ENCODE measurements at places on chromosomes 13 and 19.

- DNase-seq = no peak
These were observed 256.9 kb downstream of the ZNF536 start for GRCh38 chr19:30629086-30629485.

- DNase-seq = no peak
These were observed 1101.4 kb downstream of the PCDH9 start for GRCh38 chr13:66128692-66129269.

GRCh38 chr19:18364826-18365528, 21.0 kb upstream of the GDF15 start:
- no peak for DNase-seq

DNA sequence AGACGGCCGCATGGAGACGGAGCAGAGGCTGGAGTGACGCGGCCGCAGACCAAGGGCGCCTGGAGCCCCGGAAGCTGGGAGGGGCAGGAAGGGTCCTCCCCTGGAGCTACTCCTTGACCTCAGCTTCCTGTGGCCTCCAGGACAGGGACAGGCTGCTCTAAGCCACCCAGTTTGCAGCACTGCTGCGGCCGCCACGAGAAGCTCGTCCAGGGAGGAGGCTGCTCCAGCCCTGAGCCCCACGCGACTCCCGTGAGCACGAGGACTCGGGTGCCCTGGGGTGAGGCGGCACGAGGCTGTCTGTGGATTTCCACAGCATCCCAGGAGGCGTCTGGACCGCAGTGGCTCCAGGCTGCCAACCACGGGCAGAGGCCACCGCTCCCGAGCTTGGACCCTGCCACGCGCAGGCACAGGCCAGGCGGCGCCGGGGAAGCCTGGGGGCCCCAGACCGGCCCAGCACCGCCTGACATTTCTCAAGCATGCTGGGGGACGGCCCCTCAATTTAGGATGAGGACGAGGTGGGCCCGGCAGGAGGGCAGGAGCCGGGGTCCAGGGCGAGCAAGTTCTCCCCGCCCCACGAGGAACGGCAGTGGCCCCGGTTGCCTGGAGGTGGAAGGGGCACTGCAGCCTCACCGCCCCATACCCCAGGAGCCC, 10.7 kb downstream of the SBNO2 start:
- no peak for DNase-seq

- no peak for DNase-seq
These were observed 2189.8 kb upstream of the PCDH20 start for GRCh38 chr13:63605403-63605802.

DNA sequence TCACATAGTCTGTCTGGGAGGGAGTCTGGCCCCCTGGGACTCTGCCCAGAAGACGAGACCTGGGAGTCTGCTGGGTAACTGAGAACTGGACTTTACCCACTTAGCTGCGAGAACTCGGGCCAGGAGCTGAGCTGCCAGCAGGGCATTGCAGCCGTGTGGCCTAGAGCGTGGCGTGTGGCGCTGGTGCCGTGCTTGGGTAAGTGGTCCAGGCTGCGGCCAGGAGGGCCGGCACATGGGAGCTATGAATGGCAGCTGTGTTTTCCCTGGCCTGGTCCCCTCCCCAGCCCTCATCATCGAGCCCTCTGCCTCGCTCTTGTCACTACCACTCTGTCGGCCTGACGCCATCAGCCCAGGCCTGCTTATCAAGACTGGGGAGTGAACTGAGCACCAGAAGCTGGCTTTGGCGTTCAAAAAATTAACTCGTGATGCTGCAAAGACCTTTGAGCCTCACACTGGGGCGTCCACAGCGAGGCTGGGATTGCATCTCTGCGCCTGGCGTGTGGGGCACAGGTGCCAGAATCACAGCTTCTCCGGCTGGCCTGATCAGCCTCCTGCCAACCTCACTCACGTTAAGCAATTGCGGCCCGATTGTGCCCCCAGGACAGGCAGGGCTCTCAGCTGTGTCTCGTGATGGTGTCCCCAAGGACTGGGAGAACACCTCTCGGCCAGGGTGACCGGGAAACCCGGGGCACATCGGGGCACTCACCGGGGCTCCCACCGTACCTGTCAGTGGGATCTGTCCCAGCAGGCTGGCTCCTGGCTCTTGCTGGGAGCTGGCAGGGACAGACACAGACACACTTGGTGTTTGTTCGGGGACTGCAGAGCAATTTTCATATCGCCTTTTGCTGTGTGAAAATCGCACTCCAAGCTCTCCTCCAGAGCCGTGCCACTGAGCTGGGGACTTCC, 85.9 kb downstream of the KDM4B start:
- DNase-seq = no peak

GRCh38 chr19:11205939-11206570, 8.7 kb upstream of the KANK2 start:
- no peak for DNase-seq

- DNase-seq = peak; percentile 36
These were observed 42.2 kb upstream of the HNRNPA1L2 start for GRCh38 chr13:52599848-52600603.

DNA sequence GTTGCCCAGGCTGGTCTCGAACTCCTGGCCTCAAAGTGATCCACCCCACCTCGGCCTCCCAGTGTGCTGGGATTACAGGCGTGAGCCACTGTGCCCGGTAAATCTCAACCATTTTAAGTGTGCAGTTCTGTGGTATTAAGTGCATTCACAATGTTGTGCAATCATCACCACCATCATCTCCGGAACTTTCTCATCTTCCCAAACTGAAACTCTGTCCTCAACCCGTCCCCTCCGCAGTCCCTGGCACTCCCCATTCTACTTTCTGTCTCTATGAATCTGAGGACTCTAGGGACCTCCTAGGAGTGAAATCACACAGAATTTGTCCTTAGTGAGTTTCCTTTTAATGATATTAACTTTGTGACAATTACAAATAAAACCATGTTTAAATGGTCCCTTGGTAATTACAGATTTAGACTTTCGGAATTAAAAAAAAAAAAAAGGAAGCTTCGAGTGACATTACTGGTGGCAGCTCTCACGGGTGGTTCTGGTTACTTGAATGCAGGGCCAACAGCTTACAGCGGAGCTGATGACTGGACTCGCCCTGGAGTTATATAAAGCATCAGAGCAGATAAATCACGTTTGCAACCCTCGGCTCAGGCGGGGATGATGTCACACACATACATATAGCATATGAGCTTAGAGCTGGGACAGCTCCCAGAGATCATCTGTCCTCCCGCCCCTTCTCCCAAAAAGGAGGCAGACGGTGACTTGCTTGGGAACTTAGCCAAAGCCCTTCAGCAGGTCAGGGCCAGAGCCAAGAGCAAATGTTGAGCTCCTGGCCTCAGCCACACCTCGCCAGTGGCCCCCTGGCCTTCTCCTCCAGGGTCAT, 89.8 kb downstream of the ZNF557 start:
- DNase-seq = no peak

DNA sequence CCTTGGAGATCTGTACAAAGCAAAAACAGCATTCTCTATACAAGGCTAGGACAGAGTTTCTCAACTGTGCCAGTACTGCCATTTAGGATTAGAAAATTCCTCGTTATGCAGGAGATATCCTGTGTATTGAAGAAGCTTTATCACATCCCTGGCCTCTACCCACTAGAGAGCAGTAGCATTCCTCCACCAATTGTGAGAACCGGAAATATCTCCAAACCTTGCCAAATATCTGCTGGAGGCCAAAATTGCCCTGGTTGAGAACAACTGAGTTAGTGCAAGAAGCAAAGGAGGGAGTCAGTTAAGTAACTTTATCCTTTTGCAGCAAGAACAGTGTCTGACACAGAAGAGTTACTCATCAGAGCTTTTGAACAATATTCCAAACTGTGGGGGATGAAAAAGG, 16.2 kb upstream of the FREM2 start:
- DNase-seq = no peak

DNA sequence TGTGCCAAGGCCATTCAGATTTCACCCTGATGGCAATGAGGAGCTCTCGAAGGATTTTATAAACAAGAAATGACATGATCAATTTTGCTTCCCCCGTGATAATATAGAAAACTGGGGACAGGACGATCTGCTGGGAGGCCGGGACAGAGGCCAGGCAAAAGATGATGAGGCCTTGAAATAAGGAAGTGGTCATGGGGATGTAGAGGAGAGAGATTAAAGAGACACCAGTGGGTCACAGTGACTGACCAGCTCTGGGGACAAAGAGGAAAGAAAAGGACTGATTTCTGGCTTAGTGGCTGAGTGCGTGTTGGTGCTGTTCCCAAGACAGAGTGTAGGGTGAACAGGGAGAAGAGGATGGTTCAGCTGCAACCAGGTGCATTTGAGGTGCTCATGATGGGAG, 68.7 kb upstream of the FLT1 start:
- no peak for DNase-seq

DNA sequence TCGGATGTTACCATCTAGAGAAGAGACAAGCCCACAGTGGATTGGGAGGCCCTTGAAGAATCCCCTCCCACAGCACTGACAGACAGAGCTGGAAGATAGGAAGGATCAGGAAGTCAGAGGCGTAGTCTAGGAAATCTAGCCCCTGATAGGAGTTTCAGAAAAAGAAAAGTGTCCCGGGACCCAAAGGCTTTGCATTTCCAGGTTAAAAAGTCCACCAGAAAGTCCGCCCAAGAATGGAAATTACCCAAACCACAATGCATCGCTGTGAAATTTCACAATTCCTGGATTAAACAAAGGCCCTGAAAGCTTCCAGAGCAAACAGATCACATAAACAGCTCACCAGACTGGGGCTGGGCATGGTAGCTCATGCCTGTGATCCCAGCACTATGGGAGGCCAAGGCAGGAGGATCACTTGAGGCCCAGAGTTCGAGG, 146.9 kb downstream of the KDM4B start:
- no peak for DNase-seq

- DNase-seq = no peak
These were observed 759.0 kb downstream of the SLITRK6 start for GRCh38 chr13:85040215-85040614.

- DNase-seq = no peak
These were observed 955.6 kb downstream of the UQCRFS1 start for GRCh38 chr19:28257396-28257795.

DNA sequence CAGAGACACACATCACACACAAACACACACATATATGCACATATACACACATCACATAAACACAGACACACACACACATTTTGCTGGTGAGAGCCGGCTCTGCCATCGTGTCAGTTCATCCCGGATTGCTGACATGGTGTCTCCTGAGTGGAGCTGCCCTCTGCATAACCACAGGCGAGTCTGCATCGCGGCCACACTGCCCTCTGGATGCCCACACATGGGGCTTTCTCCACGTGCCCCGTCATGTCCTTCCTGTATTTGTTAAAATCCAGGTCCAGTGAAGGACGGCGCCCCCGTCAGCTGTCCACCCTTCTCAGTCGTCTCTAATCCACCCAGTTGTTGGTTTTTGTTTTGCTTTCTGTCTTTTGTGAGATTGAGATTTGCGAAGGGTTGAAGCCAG, 52.6 kb upstream of the F7 start:
- DNase-seq = no peak

GRCh38 chr13:113931841-113932459, 41.9 kb downstream of the C13orf46 start:
- DNase-seq = no peak

GRCh38 chr19:32313569-32314265, 31.7 kb upstream of the ZNF507 start:
- no peak for DNase-seq

DNA sequence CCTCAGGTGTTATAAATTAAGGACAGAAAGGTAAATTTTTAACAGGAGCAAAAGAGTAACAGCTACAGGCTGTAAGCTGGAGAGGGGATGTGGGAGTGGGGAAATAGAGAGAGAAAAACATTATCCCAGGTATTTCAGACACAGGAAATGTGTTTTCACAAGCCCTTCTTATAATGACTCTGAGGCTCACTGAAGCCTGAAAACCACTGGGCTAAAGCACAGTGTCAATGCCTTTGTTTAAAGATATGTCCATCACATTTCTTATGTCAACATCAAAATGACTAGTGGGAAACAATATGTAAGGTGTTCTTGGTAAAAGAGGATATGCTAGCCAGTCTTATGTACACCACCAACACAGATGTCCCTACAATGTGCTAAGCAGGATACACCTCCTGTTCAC, 365.9 kb downstream of the FGF14 start:
- DNase-seq = no peak

GRCh38 chr13:109971456-109972090, 185.2 kb upstream of the IRS2 start:
- DNase-seq = no peak

DNA sequence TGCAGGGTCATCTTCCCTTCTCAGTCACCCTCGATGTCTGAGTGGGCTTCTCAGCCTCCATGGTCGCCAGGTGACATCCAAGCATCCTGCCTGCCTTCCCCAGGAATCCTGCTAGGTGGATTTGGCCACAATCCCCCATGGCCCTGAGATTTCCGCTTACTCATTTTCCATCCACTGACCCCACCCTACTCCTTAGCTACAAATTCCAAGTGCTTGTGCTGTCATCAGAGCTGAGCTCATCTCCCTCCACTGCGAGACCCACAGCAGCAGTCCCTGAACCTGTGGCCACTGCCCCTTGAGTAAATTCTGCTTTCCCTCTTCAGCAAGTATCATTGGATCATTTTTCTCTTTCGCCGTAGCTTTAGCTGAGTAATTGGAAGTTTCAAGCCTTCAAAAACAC, 90.5 kb upstream of the ANKRD10 start:
- DNase-seq = no peak

GRCh38 chr13:29180055-29180454, 359.9 kb downstream of the MTUS2 start:
- no peak for DNase-seq

GRCh38 chr13:99331881-99332293, 24.7 kb upstream of the GPR183 start:
- DNase-seq = no peak

DNA sequence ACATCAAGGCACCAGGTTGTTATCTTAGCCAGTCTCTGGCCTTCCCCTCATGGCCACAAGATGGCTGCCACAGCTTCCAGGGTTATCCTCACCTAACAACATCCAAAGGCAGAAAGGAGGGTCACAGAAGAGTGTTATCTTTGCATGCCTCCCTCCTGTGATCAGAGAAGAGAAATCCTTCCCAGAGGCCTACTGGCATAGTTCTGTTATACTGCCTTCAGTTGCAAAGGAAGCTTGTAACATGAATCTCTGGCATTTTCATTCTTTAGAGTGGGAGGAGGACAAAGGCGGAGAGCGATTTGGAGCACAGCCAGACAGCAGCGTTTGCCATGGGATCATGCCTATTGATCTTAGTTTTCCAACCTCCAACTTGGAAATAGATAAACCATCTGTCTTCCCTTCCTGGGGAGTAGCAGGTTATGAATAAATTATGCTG, 135.7 kb downstream of the DNAJC15 start:
- DNase-seq = no peak

DNA sequence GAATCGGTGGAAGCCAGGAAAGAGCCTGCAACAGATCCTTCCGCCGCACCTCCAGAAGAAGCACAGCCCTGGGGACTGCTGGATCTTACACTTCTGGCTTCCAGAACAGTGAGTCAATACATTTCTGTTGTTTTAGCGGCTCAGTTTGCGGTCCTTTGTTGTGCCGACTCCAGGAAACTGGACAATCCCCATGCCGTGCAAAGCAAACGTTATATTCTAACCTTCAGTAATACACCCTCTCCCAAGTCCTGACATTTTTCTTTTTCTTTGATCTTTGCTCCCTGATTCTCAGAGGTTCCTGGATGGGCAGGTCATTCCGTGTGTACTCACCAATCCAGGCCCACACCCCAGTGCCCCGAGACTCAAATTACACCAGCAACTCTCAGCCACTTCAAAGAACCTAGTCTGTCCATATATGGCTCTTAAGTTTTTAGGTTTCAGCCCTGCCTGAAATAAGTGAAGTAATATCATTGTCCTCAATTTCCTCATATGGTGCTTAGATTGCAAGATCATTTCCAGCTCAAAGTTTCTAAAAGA, 387.1 kb upstream of the SGCG start:
- no peak for DNase-seq

- no peak for DNase-seq
These were observed 72.8 kb upstream of the SPATA13 start for GRCh38 chr13:24087605-24088225.

- DNase-seq = no peak
These were observed 291.0 kb downstream of the DLEU7 start for GRCh38 chr13:50552424-50552966.
